ENCODE measurements at places on chromosomes 6 and 20.

DNA sequence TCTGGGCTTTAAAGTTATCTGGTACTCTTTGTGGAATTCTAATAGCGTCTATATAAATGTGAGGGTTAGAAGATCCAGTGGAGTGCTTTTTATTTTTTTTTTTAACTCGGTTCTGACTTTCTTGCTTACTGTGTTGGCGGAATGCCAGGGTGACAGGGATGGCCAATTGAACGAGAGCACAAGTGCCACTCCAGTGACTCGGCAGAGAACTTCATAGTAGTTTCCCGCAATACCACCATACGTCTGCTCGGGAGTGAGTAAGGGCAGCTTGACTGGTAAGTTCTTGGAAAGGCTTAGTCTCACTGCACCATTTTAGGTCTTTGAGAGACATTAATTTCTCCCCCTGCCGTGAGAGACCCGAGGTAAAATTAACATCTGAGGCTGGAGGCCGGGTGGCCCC is 49.4 kb upstream of the TULP1 start:
- no peak for DNase-seq

DNA sequence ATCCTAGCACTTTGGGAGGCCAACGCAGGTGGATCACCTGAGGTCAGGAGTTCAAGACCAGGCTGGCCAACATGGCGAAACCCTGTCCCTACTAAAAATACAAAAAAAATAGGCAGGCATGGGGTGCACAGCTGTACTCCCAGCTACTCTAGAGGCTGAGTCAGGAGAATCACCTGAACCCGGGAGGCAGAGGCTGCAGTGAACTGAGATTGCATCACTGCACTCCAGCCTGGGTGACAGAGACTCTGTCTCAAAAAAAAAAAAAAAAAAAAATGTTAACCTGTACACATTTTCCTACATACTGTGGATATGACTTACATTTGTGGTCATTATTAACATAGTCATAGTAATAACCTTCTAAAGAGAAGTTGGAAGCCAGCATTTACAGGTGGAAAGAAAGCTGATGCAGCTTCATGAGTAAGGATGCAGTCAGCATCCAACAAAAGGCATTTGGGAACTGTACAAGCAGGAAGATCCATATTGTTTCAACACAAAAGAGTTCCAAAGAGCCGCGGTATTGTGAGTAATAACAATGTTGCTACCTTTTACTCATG is 186.2 kb downstream of the GPX5 start:
- no peak for DNase-seq

- no peak for DNase-seq
Measured at GRCh38 chr6:19538096-19538495, 299.1 kb upstream of the ID4 start.

GRCh38 chr20:46701556-46701955 is 7.9 kb upstream of the SLC2A10 start:
- DNase-seq: no peak

DNA sequence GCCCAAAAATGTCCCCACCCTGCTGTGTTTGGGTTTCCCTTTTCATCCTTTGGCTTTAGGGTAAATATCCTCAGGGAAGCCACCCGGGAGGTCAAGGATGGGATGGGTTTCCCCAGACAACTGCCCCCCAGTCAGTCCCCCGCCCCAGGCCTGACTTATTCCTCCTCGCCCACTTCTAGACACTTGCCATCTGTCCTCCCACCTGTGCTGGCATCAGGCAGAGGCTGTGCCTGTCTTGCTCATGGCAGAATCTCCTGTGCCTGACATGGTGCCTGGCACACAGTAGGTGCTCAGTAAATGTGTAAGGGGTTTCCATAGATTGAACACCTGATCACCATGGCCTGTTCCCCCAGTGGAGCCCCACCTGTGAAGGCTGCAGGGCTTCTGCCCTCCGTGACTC is 141.8 kb downstream of the PHACTR3 start:
- DNase-seq: no peak

DNA sequence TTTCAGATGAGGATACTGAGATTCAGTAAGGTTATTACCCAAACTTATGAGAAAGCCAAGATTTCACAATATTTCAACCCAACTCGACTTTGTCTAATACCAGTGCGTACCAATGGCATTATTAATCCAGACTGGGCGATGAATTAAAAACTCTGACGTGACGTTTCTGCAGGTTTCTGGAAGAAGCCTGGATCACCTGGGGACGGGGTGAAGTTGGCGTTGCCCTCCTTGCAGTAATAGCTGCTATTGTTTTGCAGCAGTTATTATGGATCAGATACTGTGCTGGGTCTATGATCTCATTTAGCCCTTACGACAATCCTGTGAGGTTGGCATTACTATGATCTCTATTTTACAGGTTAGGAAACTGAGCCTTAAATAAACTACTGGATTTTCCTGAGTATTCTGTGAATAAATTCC is 569 bp upstream of the CDC5L start:
- DNase-seq: peak; percentile 3

DNA sequence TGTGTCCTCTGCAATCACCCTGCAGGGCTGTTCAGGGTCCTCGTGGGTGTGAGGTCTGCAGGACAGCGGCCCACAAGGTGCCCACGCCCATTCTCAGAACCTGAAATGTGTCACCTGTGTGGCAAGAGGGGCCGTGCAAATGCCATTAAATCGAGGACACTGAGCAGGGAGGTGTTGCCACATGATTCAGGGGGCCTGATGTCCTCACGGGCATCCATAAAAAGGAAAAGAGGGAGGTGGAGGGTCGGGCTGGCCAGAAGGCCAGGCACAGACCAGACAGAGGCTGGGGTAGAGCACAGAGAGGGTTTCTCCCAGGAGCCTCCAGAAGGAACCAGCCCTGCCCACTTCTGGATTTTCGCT is 239.6 kb downstream of the ERMARD start:
- DNase-seq: no peak

- no peak for DNase-seq
Measured at GRCh38 chr6:169243186-169243585, 10.5 kb downstream of the THBS2 start.
